ENCODE measurements at places on chromosomes 2 and 18. TPM values are rescaled to one million over a fixed set of nuclear protein-coding genes. Genes with fewer than 3 reads are reported as not detected.
A peak's percentile ranks its signal among the peaks of the same experiment; 100 is the strongest.

The ACADL gene
- total RNA-seq, result 2.3 TPM

The HOXD9 gene
- not detected for total RNA-seq

The REG1B gene
- total RNA-seq, result not detected

The CACNB4 gene
- 2.9 TPM for total RNA-seq

The G6PC2 gene
- total RNA-seq, result not detected

- peak; percentile 30 for DNase-seq
Measured at GRCh38 chr2:128736689-128737545, 418.2 kb upstream of the HS6ST1 start.

- peak; percentile 22 for DNase-seq
Measured at GRCh38 chr2:168773719-168774521, 28.5 kb upstream of the NOSTRIN start.

GRCh38 chr2:38654528-38655381, 11.2 kb upstream of the GALM start:
- DNase-seq, result no peak

DNA sequence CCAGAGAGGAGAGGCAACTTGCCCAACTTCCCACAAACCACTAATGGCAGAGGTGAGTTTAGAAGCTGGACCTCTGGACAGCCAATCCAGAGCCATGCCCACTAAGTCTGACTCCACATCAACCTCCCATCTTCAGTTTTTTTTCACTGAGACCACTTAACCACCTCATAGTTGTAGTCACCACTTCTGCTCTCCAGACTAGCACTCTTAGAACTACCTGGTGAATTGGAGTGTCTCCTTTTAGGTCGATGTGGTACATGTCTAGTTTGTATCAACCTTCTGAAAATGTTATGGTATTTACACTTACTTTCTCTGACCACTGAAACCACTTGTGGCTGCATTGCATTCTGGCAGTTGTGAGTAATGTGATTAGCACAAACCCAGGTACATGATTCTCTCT, 743.6 kb upstream of the FANCL start:
- DNase-seq, result peak; percentile 42

Data from astrocyte (in vitro differentiated cells and primary cell).